ENCODE measurements at places on chromosomes 12 and 14.

- DNase-seq: no peak
Measured at GRCh38 chr12:79961411-79961810, 26.5 kb upstream of the PPP1R12A start.

DNA sequence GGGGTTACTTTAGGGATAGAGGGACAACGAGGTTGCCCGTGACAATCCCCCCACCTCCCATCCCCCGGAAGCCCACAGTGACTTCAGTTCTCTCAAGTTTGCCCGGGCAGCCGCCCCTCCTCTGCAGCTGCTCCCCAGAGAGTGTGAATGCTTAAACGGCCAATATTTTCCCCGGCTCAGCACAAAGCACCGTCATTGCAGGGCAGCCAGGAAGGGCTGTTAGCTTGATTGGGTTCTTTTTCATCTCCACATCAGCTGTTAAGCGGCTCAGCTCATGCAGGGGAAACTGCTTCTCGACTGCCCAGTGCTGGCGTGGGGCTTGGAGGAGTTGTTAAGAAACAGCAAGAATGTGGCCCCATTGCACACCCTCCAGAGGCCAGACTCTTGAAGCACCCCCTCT is 120.5 kb upstream of the NCOR2 start:
- DNase-seq: no peak

DNA sequence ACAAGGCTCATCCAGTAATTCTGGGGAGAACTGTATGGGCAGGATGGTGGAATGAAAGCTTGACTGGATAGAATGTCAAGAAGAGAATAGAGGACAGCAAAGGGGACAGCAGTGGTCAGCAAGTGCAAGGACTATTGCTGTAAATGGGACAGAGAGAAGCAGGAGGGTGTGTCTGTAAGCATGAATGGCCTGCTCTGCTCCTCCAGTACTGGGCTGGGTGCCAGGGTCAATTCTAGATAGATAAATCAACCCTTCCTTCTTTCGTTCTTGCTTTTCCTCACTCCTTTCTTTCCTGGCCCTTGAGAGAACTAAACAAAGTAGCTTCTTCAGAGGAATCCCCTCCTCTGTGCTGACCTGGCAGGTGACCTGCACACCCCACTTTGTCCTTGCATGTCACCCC is 1019.2 kb downstream of the BCL11B start:
- no peak for DNase-seq

GRCh38 chr12:26633591-26634210 is 199.3 kb downstream of the ITPR2 start:
- no peak for DNase-seq

GRCh38 chr12:124915239-124916236 is 1.1 kb upstream of the UBC start:
- DNase-seq: no peak

- DNase-seq: no peak
Measured at GRCh38 chr12:120470150-120470784, 719 bp upstream of the SRSF9 start.

DNA sequence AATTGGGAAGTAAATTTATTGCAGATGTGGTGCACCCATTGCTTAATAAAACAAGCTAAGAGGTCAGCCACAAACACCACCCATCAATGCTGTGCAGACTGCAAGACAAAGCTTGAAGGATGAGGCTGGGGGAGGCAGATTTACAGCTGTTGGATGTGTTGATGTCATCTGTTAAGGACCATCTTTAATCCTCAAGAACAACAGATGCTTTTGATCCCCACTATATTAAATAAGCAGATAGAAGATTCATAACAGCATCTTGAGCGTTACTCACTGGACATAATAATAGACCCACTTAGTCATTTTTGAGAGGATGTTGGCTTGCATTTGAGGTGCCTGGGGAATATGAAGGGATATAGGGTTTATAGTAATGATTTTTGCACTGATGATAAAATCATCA is 58.8 kb downstream of the GPR68 start:
- DNase-seq: no peak

- no peak for DNase-seq
Measured at GRCh38 chr12:88435334-88436076, 144.8 kb downstream of the KITLG start.

DNA sequence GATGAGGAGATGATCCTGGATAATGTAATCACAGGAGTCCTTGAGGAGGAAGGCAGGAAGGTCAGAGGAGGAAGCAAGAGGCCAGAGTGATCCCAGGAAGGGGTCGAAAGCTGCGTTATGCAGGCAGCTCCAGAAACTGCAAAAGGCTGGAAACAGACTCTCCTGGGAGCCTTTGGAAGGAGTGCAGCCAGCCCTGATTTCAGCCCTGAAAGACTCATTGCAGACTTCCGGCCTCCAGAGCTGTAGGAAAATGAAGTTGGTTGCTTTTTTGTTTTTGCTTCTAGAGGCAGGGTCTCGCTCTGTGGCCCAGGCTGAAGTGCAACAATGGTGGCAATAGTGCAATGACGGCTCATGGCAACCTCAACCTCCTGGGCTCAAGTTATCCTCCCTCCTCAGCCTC is 44.6 kb upstream of the FZD10 start:
- DNase-seq: no peak

GRCh38 chr12:87841935-87842334 is 187.3 kb downstream of the C12orf50 start:
- DNase-seq: no peak

- no peak for DNase-seq
Measured at GRCh38 chr14:79294499-79294898, 916.8 kb downstream of the DIO2 start.

GRCh38 chr12:26953447-26953846 is 15.2 kb downstream of the FGFR1OP2 start:
- no peak for DNase-seq

GRCh38 chr14:85604021-85604420 is 74.1 kb downstream of the FLRT2 start:
- no peak for DNase-seq

DNA sequence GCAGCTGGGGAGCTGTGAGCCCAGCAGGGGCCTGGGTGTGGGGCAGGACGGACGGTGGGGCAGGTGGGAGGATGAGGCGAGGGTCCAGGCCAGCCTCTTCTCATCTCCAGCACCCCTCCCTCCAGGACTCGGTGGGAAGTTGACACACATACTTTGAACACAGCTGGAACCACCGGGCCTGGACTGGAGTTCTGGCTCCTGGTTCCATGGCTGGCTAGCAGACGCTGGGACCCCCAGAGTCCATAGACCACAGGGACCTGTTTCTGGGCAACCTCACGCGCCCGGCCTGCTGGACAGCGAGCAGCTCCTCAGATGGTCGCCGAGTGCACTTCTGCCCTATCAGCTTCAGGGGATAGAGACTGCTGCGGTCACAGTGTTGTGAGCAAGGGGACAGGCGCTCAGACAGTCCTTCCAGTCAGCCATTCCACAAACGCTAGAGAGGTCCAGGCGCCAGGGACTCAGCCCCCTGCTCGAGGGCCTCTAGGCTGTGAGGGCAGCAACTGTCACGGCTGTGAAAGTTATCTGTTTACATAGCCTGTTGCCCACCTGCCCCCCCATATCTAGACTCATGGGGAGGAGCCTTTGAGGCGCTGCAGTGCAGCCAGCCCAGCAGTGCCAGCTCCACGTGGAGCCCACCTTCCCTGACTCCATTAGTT is 25.2 kb downstream of the TCHP start:
- DNase-seq: no peak

DNA sequence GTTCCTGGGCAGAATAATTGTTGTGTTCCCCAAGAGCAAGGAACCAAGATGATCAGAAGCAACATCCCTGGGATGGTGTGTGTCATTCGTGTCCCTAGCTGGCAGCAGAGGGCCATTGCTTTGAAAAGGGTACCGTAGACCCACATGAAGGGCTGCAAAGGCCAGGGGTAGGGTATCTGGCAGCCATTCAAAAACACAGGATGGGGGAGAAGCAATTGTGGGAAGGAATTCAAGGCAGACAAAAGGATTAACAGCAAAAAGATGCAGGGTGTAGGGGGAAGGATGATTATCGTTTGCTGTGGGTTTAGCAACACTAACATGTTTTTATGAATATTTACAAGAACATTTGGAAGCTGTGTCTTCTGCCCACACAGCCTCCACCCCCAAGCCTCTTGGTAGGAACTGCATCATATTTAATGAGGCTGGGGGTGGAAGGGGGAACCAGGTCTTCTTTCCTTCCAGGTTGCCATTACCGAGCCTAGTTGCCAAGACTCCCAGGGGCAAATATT is 169.0 kb upstream of the G2E3 start:
- DNase-seq: no peak

DNA sequence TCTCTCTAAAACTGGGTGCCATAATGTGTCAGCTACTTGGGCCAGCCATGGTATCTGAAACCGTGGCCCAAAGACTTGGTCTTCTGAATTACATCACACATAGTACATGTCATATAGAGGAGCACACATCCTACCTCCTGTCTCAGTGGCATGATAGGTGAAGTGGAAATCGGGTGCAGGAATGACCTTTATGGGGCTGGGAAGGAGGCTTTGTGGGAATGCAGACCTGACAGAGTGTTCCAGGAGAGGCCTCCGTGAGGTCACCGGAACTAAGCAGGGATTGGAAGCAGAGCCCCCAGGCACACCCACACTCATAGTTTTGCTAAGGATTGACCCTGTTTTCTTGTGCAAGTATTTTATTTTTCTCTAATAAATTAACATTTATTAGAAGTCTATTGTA is 82.6 kb downstream of the NTF3 start:
- no peak for DNase-seq

DNA sequence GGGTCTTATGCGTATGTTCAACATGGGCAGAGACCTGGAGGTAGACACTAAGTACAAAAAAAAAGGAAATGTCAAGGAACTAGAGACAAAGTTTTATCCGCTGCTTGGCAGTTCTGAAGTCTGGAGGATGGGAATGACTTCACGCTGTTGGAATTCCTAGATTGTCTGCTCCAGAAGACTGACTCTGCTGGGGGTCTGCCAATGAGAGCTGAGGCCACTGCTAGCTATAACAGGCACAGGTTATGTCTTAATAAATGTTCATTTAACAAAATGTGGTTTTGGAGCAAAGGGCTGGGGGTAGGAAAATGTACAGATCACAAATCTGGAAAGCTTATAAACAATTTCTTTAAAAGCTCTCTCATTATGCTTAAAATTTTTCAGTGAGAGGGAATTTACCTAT is 5.9 kb downstream of the RNASE8 start:
- no peak for DNase-seq

DNA sequence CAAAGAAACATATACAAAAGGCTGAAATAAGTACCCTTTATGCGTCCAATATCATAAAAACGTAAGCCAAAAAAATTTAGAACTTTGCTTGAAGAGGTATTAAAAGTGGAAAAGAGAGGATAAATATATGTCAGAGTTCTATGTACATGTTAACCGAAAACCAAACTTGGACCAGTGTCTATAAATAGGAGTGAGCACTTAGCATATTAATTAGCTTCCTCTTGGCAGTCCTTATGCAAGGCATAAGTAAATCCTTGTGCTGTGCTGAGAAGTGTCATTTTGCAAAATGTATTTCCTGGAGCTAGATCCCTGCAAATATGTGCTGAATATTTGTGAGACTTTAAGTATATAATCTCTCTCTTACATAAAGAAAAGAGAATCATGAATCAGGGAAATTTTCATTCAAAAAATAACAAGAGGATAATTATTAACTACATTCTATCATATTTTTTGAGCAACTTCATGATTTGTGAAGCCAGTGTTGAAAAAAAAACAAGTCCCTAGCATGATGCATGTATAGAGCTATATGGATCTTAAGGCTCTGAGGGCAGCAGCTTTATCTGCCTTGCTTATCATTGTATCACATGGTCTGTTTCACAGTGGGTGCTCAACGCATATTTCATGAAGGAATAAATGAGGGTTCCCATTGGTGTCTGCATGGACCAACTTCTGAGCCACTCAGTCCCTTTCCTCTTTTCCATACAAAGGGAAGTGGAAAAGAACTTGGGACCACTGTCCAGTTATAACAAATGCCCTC is 326.1 kb downstream of the PDZRN4 start:
- DNase-seq: no peak

DNA sequence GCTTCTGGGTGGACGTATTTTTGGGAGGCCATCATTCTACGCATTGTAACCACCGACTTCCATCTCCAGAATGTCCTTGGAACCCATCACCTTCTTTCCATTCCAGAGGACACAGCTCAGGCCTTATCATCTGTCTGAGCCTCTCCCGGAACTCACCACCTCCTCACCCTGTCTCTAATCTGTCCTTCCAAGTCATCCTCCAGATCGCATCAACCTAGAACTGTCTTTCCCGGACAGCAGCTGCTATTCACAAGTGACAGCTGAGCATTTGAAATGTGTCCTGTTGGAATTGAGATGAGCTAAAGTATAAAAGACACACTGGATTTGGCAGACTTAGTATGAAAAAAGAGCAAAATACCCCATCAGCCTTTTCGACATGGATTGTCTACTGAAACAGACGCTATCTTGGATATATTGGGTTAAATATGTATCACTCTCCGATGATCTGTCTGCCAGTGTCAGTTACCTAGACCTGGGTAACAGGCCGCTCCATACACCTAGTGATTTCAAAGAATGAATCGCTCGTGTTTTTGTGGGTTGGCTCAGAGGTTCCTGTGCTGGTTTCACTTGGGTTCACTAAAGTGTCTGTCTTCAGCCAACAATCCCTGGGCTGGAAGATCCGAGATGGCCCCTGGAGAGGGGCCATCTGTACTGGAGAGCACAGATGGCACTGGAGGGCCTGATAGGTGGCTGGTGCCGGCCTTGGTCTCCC is 104.4 kb upstream of the RFLNA start:
- no peak for DNase-seq

DNA sequence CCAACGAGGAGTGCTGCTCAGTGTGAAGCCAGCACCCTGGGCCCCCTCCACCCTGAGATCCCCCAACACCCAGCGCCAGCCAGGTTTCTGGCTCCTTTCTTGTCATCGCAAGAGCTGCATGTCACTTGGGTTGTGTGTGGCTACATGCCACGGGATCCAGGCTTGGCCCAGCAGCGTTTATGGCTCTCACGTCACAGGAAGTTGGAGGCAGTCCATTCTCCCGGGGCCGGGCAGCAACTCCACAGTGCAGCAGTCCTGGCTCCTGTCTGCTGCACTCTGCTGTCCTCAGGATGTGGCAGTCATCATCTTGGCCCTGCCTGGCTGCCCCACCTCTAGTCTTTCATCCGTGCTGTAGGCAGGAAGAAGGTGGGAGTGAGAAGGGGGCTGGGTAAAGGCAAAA is 78.3 kb downstream of the AACS start:
- DNase-seq: no peak

DNA sequence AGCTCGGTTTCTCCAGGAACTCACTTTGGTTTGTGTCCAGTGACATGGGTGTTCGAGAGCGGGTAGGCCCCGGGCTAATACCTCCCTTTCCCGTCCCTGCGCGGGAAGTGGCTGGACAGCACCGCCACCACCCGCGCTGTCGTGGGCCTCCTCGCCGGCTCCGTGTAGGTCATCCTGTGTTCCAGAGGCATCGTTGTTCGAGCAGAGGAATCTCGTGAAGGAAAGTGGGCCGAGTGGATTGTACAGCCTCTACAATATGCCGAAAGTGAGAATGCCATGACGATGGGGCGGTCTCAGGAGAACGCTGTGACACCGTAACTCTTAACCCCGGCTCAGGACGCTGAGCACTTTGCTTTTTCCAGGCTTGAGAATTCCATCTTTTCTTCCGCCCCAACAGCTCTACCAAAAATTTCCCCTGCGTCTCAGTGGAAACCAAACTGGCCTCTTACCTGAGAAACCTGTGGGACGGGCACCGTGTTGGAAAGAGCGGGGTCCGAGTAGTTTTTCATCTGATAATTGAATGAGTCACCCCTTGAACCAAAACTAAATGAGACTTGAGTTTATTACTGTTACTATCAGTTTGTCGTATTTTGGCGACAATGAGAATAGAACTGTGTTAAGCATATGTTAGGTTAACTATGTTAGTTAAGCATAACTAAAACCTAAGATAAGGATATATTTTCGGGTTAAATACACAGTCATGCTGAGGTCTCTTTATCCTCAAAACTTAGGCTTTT is 510 bp downstream of the EIF2S1 start:
- no peak for DNase-seq
